Lower lobe of right lung (tissue), 2 donors: ENCODE measurements at places on chromosomes 2 and 18. TPM values are rescaled to one million over a fixed set of nuclear protein-coding genes. Genes with fewer than 3 reads are reported as not detected.

- DNase-seq, result no peak
- no peak overlapping the region for H3K27ac ChIP-seq
- peaks cover 25% of the 10 kb centered on the region for H3K4me1 ChIP-seq
- no peaks in the 10 kb centered on the region for H3K36me3 ChIP-seq
- H3K27me3 ChIP-seq, result no peaks in the 10 kb centered on the region
These were observed 31.8 kb downstream of the RNU4ATAC start for GRCh38 chr2:121562269-121563176.

GRCh38 chr2:35783723-35784122, 571.9 kb upstream of the CRIM1 start:
- no peak overlapping the region for H3K27ac ChIP-seq
- DNase-seq, result no peak
- H3K36me3 ChIP-seq, result no peaks in the 10 kb centered on the region
- no peaks in the 10 kb centered on the region for H3K4me1 ChIP-seq
- no peak overlapping the region for H3K4me3 ChIP-seq
- no peaks in the 10 kb centered on the region for H3K27me3 ChIP-seq

GRCh38 chr2:160351956-160352355, 141.7 kb downstream of the RBMS1 start:
- H3K27me3 ChIP-seq, result no peaks in the 10 kb centered on the region
- H3K4me3 ChIP-seq, result no peak overlapping the region
- H3K4me1 ChIP-seq, result peaks cover 73% of the 10 kb centered on the region
- DNase-seq, result no peak
- no peak overlapping the region for H3K27ac ChIP-seq

TFCP2L1 gene
- total RNA-seq, result 19.2 TPM

ADNP2 gene
- 16.5 TPM for total RNA-seq

DNA sequence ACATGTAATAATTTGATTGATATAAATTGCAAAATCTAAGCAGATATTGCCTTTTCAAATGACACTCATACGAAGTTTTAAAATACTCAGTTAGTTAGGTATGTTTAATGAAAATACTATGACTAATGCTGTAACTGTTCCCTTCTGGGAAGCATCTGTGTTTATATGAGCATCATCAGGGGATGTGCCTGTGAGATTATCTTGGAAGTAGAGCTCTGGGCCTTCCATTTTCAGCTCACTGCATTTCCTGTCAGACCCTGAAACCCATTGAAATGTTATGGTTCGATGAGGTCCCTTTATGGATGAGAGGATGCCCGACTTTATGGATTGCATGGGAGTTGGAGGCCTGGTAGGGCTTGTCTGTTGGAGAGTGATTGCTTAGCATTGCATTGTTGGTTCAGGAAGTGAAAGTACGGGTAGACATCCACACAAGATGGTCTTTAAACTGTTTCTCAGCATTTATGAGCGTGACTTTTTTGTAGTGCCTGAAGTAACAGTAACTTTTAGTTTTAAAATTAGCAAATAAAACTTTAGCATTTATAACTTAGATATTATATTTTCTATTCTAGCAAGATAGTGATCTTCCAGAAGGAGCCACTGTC, 28.7 kb downstream of the ELP2 start:
- no peaks in the 10 kb centered on the region for H3K4me1 ChIP-seq
- H3K4me3 ChIP-seq, result no peak overlapping the region
- H3K27ac ChIP-seq, result no peak overlapping the region
- H3K27me3 ChIP-seq, result no peaks in the 10 kb centered on the region

DNA sequence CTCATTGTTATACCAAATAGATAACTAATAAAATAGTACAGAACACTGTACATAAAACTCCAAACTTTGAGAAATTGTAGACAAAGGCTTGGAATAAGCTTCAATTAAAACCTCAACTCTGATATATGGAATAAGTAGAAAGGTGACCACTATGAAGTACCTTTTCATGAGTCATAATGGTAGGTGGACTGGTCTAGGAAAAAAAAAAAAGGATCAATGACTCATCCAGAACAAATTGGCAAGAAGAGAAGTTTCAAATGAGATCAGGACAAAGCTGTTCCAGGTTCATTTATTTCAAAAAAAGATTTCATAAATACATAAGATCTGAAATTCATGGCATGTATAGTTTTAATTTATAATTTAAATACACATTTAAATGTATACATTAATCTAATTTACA, 769.7 kb downstream of the SUCLG1 start:
- H3K27me3 ChIP-seq, result no peaks in the 10 kb centered on the region
- no peaks in the 10 kb centered on the region for H3K4me1 ChIP-seq
- H3K27ac ChIP-seq, result no peak overlapping the region
- no peak for DNase-seq

GRCh38 chr18:58966005-58966677, 101.5 kb downstream of the ZNF532 start:
- peaks cover 16% of the 10 kb centered on the region for H3K4me1 ChIP-seq
- H3K27me3 ChIP-seq, result no peaks in the 10 kb centered on the region
- H3K4me3 ChIP-seq, result no peak overlapping the region
- H3K27ac ChIP-seq, result no peak overlapping the region

GIGYF2 gene
- 67.6 TPM for total RNA-seq

GRCh38 chr2:160387558-160388262, 105.9 kb downstream of the RBMS1 start:
- no peak for DNase-seq
- H3K4me3 ChIP-seq, result peak overlapping the region; percentile 1
- H3K36me3 ChIP-seq, result no peaks in the 10 kb centered on the region

DNA sequence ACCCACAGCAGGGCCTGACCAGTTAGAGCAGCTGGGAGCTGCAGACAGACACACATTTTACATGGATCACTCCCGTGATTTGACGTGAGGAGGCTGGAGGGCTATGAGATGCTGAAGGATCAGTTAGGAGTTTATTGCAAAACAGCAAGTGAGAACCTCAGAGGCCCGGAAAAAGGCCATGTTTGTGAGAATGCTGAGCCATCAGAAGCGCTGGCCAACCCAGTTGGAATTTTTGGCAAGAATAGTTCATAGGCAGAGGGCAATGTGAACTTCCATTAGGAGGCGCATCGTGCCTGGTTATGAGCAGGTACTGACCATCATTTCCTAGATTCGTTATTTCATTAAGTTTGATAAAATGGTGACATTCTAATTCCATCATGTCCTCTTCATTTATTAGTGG, 23.3 kb upstream of the LMAN1 start:
- H3K27me3 ChIP-seq, result peaks cover 4% of the 10 kb centered on the region
- H3K27ac ChIP-seq, result no peak overlapping the region
- no peaks in the 10 kb centered on the region for H3K4me1 ChIP-seq
- no peak overlapping the region for H3K4me3 ChIP-seq
- no peak for DNase-seq
- no peaks in the 10 kb centered on the region for H3K36me3 ChIP-seq

- peak overlapping the region; percentile 83 for H3K4me3 ChIP-seq
- H3K36me3 ChIP-seq, result no peaks in the 10 kb centered on the region
- no peak for DNase-seq
- H3K27me3 ChIP-seq, result no peaks in the 10 kb centered on the region
These were observed 1.8 kb downstream of the GLS start for GRCh38 chr2:190882411-190882766.

GRCh38 chr18:29217124-29217915, 1040.4 kb upstream of the CDH2 start:
- no peak overlapping the region for H3K27ac ChIP-seq
- no peaks in the 10 kb centered on the region for H3K27me3 ChIP-seq
- no peak for DNase-seq
- no peaks in the 10 kb centered on the region for H3K4me1 ChIP-seq
- H3K4me3 ChIP-seq, result no peak overlapping the region
- H3K36me3 ChIP-seq, result no peaks in the 10 kb centered on the region

DNA sequence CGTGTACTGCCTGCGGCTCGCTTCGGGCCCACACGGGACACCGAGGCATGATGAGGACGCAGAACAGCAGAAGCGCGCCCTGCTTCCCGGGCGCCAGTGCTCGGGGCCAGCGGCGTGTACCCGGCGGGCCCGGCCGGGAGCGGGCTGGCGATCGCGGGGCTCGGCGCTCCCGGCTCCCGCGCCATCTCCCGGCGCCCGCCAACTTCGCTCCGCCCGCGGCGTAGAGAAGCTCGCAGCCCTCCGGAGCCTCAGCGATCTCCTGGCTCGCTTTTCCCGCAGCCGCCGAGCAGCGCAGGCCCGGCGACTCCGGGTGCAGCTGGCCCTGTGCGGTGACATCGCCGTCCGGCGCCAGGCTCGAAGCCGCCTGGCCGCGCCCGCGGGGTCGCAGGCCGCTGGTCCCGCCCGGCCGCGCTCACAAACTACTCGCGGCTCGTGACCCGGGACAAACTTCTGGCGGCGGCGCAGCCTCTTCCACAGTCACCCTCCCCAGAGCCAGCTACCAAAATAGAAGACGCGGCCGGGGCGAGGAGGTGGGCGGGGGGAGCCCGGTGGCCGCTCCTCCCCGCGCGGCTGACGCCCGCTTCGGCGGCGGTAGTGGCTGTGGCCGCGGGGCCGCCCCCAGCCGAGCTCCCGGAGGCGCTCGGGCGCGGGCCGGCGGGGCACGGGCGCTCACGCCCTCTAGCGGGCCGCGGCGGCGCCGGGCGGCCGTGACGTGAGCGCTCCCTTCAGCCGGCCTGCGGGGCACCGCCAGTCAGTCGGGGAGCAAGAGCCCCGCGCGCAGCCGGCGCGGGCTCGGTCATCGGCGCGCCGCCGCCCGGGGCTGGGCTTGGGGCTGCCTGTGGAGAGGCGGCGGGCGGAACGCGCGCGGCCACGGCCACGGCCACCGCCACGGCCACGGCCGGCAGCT, at the start of gene PTPRM:
PTPRM (plus strand) TSS at position 750 of the 907 bp plus-strand sequence. CDS start 503 bp downstream, outside the sequence.
- peak within 1 kb of the TSS; percentile 89 for H3K4me3 ChIP-seq
- peaks cover 44% of the 10 kb centered on the region for H3K4me1 ChIP-seq
- H3K27me3 ChIP-seq, result no peaks in the 10 kb centered on the region
- peak; percentile 89 for DNase-seq

GRCh38 chr2:86624267-86624547, 542 bp upstream of the RNF103 start:
- DNase-seq, result no peak
- H3K4me1 ChIP-seq, result peaks cover 17% of the 10 kb centered on the region
- H3K4me3 ChIP-seq, result peak overlapping the region; percentile 71
- peaks cover 12% of the 10 kb centered on the region for H3K36me3 ChIP-seq
- no peaks in the 10 kb centered on the region for H3K27me3 ChIP-seq

DNA sequence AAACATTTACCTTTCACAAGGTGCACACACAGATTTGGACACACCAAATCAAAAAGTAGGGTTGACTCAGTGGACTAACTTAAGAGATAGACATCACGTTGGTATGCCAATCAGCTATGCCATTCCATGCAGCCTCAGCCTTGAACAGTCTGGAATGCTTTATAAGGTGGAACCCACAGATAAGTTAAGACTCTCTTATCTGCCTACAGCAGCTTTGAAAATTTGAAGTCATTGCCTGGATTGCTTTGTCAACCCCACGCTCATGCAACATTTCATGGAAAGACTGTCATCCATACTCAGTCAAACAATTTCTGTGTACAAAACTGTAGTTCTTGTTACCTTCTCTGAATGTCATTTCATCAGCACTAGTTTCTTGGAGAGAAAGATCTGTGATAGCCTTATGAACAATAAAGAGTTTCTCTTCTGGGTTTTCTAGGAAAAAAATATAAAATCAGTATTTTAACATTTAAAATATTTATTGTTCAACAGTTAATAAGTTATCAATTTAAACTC, 1.2 kb downstream of the ERMN start:
- no peaks in the 10 kb centered on the region for H3K36me3 ChIP-seq
- H3K27ac ChIP-seq, result no peak overlapping the region
- no peaks in the 10 kb centered on the region for H3K4me1 ChIP-seq
- no peak overlapping the region for H3K4me3 ChIP-seq
- DNase-seq, result no peak

DNA sequence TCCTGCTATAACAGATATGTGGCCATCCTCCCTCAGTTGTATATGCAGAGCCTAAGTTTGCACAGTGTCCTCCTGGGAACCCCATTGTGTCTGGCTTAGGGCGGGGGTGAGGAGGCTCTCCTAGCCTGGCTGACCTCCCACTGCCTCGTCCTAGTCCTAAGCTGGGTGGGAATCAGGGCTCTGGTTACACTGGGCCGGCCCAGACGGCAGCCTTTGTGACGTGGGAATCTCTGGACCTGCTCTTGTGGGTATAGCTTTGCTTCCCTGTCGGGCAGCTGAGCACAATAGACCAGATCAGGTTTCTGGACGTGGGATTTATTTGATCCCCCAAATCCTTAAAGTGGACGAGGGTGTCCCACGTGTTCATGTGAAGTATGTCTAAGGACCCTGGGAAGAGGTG, 2.9 kb downstream of the ACKR3 start:
- no peak for DNase-seq
- peak overlapping the region; percentile 63 for H3K4me3 ChIP-seq

DNA sequence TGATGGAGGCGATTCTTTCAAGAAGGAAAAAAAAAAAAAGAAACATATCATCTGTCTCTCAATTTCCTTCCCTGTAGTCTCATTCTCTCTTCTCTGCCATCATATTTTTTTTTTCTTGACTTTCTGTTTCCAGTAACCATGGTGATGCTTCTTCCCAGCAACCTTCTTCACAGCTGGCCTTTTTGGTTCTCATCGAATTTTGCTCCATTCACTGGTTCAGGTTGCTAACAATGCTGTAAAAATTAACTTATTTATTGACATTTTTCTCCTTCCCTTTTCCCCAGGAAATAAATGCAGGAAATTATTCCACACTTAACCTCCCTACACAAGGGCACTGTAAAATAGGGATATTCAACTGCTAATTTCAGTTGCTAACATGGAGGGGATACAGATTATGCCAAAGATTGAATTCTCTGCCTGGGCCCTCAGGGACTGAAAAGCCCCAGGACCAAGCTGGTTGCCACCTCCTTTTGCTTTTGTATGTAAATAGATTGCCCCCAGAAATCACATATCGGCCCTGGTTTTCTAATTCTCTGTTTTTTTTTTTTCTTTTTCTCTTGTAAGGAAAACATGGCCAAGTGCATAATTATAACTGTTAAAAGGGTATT, 154.7 kb downstream of the MAP2 start:
- no peak for DNase-seq
- H3K27ac ChIP-seq, result no peak overlapping the region
- H3K4me1 ChIP-seq, result no peaks in the 10 kb centered on the region
- no peak overlapping the region for H3K4me3 ChIP-seq
- H3K27me3 ChIP-seq, result no peaks in the 10 kb centered on the region
- H3K36me3 ChIP-seq, result no peaks in the 10 kb centered on the region

DNA sequence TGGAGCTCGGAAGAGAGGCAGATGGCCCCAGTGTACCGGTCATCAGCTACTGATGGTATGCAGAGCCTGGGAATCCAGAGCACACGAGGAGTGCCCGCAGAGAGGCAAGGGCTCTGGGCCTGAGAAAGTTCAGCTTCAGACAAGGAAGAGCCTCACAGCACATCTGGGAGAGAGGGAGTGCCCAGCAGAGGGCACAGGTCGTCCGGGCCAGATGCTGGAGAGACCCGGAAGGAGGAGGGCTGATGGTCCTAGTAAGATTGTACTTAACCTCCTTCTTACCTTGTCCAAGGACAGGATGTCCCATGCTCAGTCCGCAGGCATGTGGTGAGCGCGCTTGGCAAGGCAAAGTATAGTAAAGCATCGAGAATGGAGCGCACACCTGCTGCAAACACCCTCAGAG, 24.4 kb upstream of the CHMP1B start:
- H3K36me3 ChIP-seq, result no peaks in the 10 kb centered on the region
- H3K27me3 ChIP-seq, result no peaks in the 10 kb centered on the region
- no peak overlapping the region for H3K27ac ChIP-seq

DNA sequence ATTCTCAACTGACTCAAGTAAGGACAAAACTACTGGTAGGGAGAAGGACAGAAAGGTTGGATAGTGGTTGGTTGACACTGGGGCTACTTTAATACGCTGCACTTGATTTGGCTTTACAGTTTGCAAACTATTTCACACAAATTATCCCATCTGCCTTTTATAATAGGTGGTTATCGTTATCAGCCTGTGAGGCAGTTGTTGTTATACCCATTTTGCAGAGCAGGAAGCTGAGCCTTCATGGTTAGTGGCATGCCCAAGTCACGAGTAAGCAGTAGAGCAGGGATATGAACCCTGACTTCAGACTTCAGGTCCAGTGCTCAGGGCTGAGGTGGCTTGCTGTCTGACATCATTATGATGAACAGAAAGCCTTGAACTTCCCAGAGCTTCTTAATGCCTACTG, 5.3 kb downstream of the CTIF start:
- no peak overlapping the region for H3K4me3 ChIP-seq
- H3K27ac ChIP-seq, result no peak overlapping the region
- H3K27me3 ChIP-seq, result no peaks in the 10 kb centered on the region
